ENCODE measurements at places on chromosomes 2 and 18.

DNA sequence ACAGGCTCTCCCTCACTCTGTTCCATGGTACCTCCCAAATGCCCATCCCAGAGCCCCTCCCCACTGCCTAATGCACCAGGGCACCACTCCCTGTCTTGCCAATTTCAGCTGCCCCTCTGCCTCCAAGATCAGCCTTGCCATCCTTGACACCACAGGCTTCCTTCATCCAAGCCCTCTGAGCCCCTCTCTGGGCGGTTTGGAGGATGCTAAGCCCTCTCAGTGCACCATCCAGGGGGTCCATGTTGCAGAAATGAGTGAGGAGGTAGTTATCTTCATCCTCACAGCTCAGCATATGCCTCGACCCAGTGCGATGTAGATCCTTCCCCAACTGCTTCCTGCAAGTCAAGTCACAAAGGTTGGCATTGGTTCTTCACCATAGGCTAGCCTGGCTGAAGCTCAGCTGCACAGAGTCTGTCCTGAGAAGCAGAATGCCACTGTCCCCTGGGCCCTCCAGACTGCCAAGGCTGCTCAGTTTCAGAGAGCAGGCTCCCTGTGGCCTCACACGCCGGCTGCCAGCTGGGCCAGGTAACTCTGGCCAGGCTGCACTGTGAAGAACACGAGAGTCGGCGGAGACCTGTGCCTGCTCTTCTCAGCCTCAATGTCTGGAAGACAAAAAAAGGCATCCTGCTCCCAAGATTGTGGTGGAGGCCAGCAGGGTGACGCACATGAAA is 9.9 kb upstream of the MAP3K2 start:
- no peak for DNase-seq

GRCh38 chr2:119350311-119350998 is 16.2 kb downstream of the C2orf76 start:
- no peak for DNase-seq

GRCh38 chr2:183214680-183215079 is 90.4 kb downstream of the NUP35 start:
- DNase-seq: no peak

DNA sequence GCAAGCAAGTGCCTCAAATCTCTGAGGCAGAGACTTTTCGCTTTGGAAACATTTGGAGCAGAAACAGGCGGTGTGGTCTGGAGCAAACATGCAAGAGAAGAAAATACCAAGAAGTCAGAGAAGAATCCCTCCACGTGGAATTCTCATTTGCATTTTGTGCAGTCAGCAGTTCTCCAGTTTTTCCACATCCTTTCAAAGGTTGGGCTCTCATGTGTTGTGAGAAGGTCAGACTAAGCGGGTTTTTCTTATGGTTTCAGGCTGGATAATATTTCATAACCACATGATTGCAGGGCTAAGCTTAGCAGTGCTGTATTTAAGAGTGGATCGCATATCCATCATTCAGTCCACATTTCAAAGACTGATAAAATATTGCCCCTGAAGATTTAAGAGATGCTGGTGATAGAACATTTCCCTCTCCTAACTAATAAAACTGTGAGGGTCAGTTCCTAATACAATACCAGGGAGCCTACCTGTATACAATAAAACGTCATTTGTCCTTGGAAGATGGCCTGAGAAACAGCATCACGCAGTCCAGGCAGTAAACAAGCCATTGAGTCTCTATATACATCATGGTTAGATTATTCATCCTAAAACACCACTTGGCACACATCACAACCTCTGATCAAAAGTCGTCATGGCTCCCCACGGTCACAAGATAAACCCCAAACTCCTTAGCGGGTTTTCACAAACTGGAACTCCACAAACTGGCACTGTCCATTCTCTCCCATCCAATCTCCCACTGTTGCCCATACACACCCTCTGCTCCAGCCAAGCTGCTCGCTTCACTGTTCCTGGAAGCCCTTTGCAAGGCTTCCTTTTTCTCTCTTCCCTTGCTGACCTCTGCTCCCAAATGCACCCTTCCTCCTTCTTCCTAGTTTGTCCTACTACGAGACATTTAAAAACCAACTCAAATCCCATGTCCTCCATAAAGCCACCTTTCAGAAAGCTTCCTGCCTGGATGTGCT is 31.5 kb downstream of the ANKRD44 start:
- no peak for DNase-seq

DNA sequence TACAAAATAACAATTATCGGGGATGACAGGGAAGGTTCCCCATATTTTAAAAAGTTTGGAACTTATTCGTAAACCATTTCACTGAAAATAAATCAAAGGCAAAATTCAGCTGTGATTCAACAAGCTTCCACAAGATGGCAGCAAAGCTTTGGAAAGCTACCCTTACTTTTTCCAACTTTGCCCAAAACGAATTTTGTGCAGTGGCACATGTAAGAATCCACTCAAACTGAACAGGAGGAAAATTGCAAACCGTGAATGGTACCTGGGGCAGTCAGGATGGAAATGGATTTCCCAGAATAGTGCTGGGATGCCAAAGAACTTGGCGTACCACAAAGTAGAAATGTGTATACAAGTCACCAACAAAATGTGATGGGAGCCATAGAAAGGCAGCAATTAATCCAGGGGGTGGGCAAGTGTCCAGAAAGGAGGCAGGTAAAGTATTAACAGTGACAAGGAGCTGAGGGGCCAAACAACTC is 10.7 kb downstream of the RPL31 start:
- no peak for DNase-seq

- DNase-seq: no peak
Measured at GRCh38 chr2:133975676-133976428, 278.0 kb upstream of the MGAT5 start.

- no peak for DNase-seq
Measured at GRCh38 chr2:183671233-183671632, 547.0 kb downstream of the NUP35 start.

GRCh38 chr2:23400703-23401102 is 15.7 kb downstream of the KLHL29 start:
- DNase-seq: no peak

DNA sequence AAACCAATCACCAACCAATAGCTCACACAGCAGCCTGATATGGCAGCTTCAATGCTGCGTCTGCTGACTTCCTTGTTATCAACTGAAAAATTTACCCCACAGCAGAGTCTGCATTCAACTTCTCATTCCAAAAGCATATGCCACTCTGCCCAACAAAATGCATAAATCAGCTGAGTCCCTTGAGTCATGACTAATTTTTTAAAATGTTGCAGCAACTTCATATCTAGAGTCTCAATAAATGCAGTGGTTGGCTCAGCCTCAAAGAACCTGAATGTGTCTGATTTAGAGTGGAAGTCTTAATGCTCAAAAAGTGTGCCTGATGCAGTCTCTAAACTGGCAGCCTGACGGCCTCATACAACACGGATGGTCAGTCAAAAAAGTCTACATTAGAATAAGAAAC is 46.5 kb downstream of the FARSB start:
- DNase-seq: no peak

- no peak for DNase-seq
Measured at GRCh38 chr2:41723526-41723925, 324.3 kb upstream of the PKDCC start.

GRCh38 chr2:241208058-241208457 is 19.6 kb downstream of the ANO7 start:
- no peak for DNase-seq

GRCh38 chr2:144332356-144333142 is 187.4 kb downstream of the ZEB2 start:
- DNase-seq: peak; percentile 78

DNA sequence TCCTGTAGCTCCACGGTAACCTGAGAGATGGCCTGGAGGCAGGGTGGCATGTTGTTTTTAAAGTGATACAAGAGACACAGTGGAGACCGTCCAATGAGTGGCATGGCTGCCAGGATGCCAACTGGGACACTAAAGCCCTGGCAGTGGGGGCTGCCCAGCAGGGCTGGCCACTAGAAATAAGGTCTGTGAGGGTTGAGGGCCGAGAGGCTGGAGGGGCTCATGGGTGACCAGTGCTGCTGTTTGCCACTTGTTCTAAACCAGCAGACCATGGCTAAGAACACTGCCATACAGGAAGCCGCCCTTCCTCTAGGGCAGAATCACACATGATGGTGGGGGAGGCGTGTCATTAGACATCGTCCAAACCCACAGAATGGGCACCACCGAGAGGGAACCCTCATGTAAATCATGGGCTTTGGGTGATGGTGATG is 71.9 kb downstream of the ALPK2 start:
- no peak for DNase-seq

- no peak for DNase-seq
Measured at GRCh38 chr18:10454681-10455557, 484 bp downstream of the APCDD1 start.

- DNase-seq: no peak
Measured at GRCh38 chr2:187658952-187659525, 104.8 kb upstream of the TFPI start.

DNA sequence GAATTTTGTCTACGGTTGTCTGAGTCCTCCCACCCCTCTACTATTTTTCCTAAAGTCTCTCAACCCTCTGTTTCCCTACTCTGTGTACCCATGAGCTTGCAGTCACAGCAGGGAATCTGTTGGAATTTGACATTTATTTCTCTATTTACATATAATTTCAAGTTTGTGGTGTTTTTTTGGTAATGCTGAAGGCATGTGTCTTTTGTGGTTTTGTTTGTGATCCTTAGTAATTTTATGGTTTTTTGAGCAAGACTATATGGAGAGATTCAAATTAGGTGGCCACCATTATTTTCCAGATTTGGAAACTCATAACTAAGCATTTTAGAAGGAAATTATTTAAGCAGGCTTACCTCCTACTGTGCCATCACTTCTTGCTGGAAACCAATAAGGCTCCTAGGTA is 27.2 kb upstream of the FBLN7 start:
- DNase-seq: no peak

- DNase-seq: no peak
Measured at GRCh38 chr2:217918308-217919024, 84.3 kb downstream of the TNS1 start.

DNA sequence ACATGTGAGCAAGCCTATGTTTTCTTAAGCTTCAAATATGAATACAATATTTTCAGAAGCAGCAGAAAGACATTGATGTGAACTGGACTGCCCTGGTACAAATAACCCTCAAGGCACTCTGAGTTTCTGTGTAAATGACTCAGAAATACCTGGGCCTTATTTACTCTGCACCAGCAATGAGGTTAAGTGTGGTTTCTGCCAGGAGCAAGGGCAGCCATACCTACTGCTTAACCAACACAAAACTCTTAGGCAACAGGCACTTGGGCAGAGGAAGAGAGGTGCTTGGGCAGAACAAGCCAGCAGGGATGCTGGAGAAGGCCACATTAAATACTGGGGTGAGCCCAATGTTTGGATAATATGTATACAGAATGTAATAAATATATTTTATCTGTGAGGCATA is 29.4 kb upstream of the ARL5A start:
- DNase-seq: no peak

GRCh38 chr2:27096748-27097297 is 10.3 kb downstream of the KHK start:
- no peak for DNase-seq

DNA sequence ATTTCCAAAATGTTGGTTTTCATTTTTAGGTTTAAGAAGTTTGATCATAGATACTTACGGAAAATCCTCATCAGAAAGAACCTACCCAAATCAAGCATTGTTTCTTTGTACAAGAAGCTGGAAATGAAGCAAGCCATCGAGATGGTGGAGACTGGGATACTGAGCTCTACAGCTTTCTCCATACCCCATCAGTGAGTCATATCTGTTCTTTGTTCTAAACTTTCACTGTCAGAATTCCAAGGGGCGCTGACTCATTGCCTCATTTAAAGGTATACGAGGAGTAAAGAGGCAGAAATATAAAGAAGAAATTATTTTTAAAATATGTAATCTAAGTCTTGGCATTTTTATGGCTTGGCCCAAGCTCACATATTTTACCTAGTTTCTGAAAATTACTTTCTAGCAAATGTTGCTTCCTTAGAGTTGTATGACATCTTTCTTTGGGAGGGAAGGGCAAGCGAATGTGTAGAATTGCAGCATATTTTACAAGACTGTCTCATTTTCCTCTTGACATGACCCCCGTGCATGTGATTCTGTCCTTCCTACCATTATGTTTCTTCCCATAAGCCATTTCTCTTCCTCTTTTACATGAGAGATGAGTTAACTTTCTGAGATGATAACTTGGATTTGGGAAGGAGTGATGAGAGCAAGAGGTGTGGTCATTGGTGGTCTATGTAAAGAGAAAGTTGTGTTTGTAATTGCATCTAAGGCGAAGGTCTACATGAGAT is 41.2 kb downstream of the SLC9A4 start:
- no peak for DNase-seq

- DNase-seq: no peak
Measured at GRCh38 chr2:229273006-229273722, 2.1 kb upstream of the PID1 start.

GRCh38 chr2:44582363-44583008 is 220.7 kb downstream of the CAMKMT start:
- no peak for DNase-seq

DNA sequence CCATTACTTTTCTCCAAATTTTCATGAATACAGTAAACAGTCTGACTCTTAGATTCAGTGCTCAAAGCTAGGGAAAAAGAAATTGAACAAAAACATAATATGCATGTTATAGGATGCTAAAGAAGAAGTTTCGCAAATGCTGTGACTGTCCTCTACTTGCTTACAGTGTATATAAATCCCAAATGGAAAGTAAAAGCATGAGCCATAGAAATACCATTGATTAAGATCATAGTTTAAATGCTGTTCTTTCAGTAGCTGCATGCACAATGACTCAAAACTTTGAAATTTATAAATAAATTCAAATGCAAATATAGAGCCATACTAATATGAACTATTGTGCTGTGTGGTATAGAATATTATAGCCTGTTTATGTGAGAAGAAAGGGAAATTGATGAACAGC is 1113.9 kb upstream of the ACVR2A start:
- no peak for DNase-seq

DNA sequence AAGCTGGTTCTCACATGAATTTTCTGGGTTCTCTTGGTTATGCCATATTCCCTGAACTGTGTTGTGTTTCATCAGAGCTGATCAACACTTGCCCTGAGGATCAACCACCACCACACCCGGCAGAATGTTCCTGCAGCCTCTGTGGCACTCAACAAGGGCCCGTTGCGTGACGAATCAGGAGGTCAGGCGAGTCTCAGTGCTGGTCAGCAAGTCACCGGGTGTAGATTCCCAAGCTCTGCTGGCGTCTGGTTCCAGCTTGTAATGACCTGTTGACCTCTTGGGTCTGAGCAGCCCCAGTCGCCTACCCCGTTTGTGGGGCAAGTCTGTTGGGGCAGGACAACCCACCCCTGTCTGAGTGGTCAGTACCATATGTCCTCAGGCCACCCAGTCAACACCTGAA is 46.0 kb downstream of the ADCY3 start:
- no peak for DNase-seq

DNA sequence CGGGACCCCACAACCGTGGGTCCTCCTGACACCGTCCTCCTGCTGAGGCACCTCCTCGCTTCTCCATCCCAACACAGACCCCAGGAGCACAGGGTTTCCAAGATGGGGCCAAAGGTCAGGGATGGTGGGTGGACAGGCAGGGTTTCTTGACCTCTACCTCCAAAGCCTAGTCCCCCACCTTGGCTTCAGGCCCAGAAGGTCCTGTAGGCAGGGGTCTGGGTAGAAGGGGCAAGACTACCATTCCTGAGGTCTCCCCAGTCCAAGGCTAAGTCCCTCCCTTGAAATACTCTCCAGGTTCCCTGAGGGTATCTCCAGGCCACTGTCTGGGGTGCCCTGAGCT is 7.1 kb downstream of the CYP26B1 start:
- no peak for DNase-seq

- no peak for DNase-seq
Measured at GRCh38 chr2:38409156-38410102, 32.4 kb upstream of the ATL2 start.

- no peak for DNase-seq
Measured at GRCh38 chr2:186590350-186590758, 498 bp downstream of the ITGAV start.

GRCh38 chr18:78704971-78705461 is 274.6 kb upstream of the SALL3 start:
- no peak for DNase-seq

All from stimulated activated CD4-positive, alpha-beta T cell treated with anti-CD3 and anti-CD28 coated beads, Interleukin-12 subunit alpha, Interleukin-12 subunit beta, amount 100 ng/mL, for 24 hours (primary cell).